Epithelial cell of proximal tubule (primary cell): ENCODE measurements at places on chromosomes 16 and 17.

GRCh38 chr16:30025156-30025555, 2.2 kb downstream of the C16orf92 start:
- DNase-seq: no peak

- DNase-seq: no peak
Measured at GRCh38 chr17:60153606-60154390, 4.0 kb downstream of the CA4 start.

GRCh38 chr17:6454495-6455320, 10.5 kb downstream of the PIMREG start:
- no peak for DNase-seq

DNA sequence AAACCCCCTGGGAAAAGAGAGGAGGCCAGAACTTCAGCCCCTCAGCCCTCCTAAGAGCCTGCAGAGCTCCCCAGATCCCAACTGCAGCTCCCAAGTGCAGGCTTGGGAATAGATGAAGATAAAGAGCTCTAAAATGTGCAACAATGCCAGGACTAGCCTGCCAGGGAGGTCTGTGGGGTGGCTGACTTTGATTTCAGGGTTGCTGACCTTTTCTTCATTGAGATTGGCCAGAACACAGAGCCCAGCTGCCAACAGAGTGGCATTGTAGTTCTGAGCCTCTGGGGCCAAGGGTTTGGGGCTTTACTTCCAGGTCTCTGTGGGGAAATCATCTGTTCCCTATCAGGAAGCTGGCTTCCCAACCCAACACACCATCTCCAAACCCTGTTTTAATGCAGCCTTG, 120.6 kb downstream of the COPRS start:
- no peak for DNase-seq

GRCh38 chr16:5615868-5616642, 518.5 kb upstream of the EEF2KMT start:
- DNase-seq: no peak

- no peak for DNase-seq
Measured at GRCh38 chr16:75532791-75533190, 3.1 kb downstream of the CHST5 start.

- no peak for DNase-seq
Measured at GRCh38 chr17:50190293-50190602, 11.2 kb downstream of the COL1A1 start.

GRCh38 chr17:288802-289356, 63.7 kb downstream of the RPH3AL start:
- DNase-seq: no peak

DNA sequence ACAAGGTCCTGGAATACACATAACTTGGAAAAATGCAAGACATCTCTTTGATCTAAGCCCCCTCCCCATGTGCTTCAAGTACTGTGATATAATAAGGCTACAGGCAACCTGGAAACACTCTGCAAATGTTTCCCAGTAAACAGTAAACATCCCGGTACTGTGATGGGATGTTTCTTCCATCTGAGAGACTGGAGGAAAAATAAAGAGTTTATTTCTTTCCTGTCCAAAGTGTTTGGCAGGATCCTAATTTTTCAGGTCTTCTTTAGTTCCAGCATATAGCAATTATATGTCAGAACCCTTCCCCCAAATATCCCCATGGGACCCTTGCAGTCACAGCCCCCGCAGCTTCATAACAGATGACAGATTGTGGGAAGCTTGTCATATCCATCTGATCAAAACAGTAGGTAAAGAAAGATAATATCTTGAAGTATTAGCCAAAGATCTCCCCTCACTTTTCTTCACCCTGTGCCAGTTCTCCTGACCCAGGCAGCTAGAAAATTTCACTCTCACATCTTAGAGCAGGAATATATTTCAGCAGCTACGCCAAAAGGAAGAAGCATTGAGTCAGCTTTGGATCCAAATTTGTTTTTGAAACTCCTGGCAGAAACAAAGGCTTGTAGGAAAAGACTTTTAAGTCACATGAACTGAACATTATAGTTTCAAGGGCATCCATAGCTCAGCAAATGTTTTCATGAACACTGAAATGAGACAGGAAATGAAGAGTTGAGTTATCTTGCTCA, 141.3 kb downstream of the HS3ST3A1 start:
- no peak for DNase-seq
